ENCODE measurements at places on chromosomes 7 and 10. TPM values are rescaled to one million over a fixed set of nuclear protein-coding genes. Genes with fewer than 3 reads are reported as not detected.
A peak's percentile ranks its signal among the peaks of the same experiment; 100 is the strongest.

- H3K27ac ChIP-seq, result no peak overlapping the region
- DNase-seq, result no peak
- H3K4me1 ChIP-seq, result no peaks in the 10 kb centered on the region
- no peaks in the 10 kb centered on the region for H3K36me3 ChIP-seq
- H3K27me3 ChIP-seq, result peaks cover 8% of the 10 kb centered on the region
Observed at GRCh38 chr10:109823196-109823595, 100.1 kb downstream of the XPNPEP1 start.

DNA sequence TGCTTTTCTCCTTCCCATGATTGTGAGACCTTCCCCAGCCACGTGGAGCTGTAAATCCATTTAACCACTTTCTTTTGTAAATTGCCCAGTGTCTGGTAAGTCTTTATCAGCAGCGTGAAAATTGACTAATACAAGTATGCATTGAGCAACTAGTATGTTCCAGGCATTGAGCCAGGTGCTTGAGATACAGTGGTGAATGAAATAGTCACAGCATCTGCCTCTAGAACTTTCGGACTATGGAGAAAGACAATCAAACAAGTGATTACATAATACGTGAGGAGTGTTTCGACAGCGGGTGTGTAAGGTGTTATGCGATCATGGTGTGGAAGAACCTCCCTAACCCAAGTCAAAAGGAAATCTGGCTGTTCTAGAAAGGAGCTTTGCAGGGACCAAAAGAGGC, 21.6 kb upstream of the NUP205 start:
- DNase-seq, result no peak
- no peak overlapping the region for H3K4me3 ChIP-seq
- peaks cover 4% of the 10 kb centered on the region for H3K27me3 ChIP-seq
- H3K27ac ChIP-seq, result no peak overlapping the region
- H3K36me3 ChIP-seq, result no peaks in the 10 kb centered on the region

Gene DRGX
- 0.22 TPM for total RNA-seq

DNA sequence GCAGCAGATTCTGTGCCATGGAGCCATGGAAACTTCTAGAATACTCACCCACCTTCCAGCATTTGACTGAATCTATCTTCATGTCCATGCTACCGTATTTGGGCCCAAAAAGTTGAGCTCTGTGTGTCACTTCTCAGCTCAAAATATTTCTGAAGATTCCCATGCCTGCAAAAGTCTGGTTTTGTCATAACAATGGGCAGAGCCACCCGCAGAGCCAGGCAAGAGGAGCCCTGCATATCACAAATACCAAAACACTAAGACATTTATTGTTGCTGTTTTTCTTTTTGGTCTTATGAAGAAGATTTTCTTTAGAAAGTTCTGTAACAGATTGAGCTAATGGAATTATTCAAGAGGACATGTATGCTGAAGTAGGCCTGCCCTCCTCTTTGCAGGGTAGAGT, 68.1 kb downstream of the PRTFDC1 start:
- no peaks in the 10 kb centered on the region for H3K27me3 ChIP-seq
- H3K4me1 ChIP-seq, result peaks cover 5% of the 10 kb centered on the region
- no peak overlapping the region for H3K4me3 ChIP-seq
- H3K36me3 ChIP-seq, result no peaks in the 10 kb centered on the region
- H3K27ac ChIP-seq, result no peak overlapping the region
- no peak for DNase-seq

GRCh38 chr10:107915215-107915610, 750.7 kb upstream of the SORCS1 start:
- H3K27me3 ChIP-seq, result peaks cover 65% of the 10 kb centered on the region
- no peak for DNase-seq
- H3K4me3 ChIP-seq, result peak overlapping the region; percentile 84
- H3K4me1 ChIP-seq, result peaks cover 15% of the 10 kb centered on the region

Gene ACTL6B
- 2.4 TPM for total RNA-seq

DNA sequence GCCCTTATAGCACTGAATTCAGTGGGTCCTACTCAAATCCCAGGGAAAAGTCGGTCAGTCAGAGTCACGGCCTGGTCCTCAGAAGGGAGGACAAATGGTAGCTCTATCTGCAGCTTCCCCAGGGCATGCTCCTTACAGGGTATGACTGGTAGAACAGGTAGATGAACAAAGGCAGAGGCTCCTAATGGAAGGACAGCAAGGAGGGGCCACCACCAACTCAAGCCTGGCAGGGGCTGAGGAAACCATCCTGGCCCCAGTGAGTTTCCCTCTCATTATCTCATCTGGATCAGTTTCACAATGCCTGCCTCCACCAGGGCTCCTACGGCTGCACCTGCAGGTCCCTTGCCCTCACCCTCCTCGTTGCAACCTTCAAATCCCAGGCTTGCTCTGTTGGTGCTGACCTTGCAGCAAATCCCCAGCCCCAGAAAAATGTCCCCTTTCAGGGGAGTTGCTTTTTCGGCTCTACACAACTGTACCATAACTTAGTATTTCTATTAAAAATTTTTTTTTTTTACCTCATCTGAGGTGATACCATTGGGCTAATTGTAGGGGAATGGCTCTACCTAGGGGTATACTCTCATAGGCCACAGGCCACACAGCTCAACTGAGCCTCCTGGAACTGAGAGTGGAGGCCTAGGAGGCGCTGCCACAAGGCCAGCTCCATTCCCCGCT, 2.4 kb upstream of the MYO1G start:
- H3K4me1 ChIP-seq, result peaks cover 26% of the 10 kb centered on the region
- peaks cover 30% of the 10 kb centered on the region for H3K36me3 ChIP-seq
- peak overlapping the region; percentile 63 for H3K27ac ChIP-seq
- H3K27me3 ChIP-seq, result no peaks in the 10 kb centered on the region
- H3K4me3 ChIP-seq, result no peak overlapping the region
- no peak for DNase-seq

GRCh38 chr10:52636874-52637273, 135.7 kb downstream of the MBL2 start:
- H3K4me1 ChIP-seq, result peaks cover 7% of the 10 kb centered on the region
- no peaks in the 10 kb centered on the region for H3K36me3 ChIP-seq
- H3K27ac ChIP-seq, result no peak overlapping the region
- no peaks in the 10 kb centered on the region for H3K27me3 ChIP-seq
- no peak for DNase-seq

Gene FOXI2
- total RNA-seq, result 4.8 TPM

DNA sequence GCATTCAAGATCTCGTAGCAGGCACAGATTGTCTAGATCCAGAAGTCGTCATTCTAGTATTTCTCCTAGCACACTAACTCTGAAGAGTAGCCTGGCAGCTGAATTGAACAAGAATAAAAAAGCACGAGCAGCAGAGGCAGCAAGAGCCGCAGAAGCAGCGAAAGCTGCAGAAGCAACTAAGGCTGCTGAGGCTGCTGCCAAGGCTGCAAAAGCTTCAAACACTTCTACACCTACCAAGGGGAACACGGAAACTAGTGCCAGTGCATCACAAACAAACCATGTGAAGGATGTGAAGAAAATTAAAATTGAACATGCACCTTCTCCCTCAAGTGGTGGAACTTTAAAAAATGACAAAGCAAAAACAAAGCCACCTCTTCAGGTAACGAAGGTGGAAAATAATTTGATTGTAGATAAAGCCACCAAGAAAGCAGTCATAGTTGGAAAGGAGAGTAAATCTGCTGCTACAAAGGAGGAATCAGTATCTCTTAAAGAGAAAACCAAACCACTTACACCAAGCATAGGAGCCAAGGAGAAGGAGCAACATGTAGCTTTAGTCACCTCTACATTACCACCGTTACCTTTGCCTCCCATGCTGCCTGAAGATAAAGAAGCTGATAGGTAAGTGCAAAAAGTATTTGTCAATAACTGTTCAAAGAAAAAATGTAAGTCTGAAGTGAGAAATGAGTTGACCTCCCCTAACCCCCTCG, 37.7 kb downstream of the CDK13 start:
- H3K4me1 ChIP-seq, result peaks cover 5% of the 10 kb centered on the region
- H3K27ac ChIP-seq, result peak overlapping the region; percentile 12
- H3K4me3 ChIP-seq, result no peak overlapping the region
- no peak for DNase-seq
- H3K27me3 ChIP-seq, result no peaks in the 10 kb centered on the region
- peaks cover 21% of the 10 kb centered on the region for H3K36me3 ChIP-seq

DNA sequence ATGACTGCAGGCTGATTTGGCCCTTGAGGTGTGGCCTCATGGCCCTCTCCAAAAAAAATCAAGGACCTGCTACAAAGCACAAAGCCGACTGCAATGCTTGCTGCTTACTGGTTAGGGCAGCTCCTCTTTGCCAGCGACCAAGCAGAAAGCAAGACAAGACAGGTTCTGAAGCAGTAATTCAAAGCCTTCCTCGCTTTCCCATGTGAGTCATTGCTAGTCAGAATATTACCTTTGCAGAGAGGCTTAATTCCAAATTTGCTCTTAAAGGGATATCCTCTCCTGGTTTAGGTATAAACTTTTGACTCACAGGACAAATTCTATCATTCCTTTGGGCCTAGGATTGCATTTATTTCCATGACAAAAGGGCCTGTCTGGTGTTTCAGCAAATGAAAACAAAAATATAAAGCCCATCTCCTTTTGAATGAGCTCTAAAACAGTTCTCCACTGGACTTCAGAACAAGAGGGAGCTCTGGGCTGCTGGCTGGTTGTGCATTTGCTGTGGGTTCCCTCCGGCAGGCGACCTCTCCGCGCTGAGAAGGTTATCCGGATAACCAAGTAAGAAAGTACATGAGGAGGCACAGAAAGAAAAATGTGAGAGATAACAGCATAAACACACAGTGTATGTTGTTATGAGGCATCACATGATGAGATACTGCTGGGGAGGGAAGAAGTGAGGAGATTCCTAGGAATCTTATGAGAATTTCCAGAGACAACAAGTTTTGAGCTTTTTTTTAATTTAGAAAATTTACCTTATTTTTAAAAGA, 90.8 kb downstream of the EGFR start:
- H3K27ac ChIP-seq, result peak overlapping the region; percentile 33
- no peak for DNase-seq
- H3K27me3 ChIP-seq, result no peaks in the 10 kb centered on the region
- peaks cover 57% of the 10 kb centered on the region for H3K4me1 ChIP-seq
- no peaks in the 10 kb centered on the region for H3K36me3 ChIP-seq

Gene CCL24
- total RNA-seq, result not detected

DNA sequence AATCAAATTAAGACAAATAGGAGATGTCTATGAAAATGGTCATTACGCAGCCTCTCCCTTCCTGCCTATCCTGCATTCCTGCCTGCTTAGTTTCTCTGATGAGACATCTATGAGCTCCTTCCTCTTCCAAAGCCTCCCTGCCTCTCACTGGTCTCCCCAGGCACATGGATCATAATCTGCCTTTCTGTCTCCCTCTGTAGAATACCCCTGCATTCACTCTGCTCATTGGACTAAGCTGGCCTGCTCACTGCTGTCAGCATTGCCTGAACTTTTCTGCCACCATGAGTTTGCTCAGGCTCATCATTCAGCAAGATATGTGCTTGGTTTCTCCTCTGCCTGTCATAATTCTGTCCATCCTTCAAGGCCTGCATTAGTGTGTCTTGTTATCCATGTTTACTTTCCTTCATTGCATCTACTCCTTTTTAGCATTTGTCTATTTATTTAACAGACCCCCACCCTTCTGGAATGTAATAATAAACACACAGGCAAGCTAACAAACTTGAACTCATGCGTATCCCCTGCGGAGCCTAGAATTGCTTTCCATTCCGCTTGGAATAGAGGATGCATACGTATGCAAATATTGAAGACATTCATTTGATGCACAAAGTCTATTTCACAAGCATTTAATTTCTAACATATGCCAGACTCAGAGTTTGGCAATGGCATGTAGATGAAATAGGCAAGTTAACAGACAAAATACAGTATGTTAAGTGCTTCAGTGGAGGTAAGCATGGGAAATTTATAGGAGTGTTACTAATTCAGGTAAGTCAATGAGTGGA, 88.3 kb downstream of the PTPRZ1 start:
- no peak for DNase-seq
- peak overlapping the region; percentile 50 for H3K27ac ChIP-seq
- peaks cover 6% of the 10 kb centered on the region for H3K4me1 ChIP-seq
- no peak overlapping the region for H3K4me3 ChIP-seq

Gene TRIM50
- total RNA-seq, result 4.6 TPM

- no peak for DNase-seq
- peaks cover 17% of the 10 kb centered on the region for H3K27me3 ChIP-seq
- H3K4me3 ChIP-seq, result no peak overlapping the region
- H3K4me1 ChIP-seq, result no peaks in the 10 kb centered on the region
- H3K36me3 ChIP-seq, result no peaks in the 10 kb centered on the region
Observed at GRCh38 chr10:113533801-113534200, 19.1 kb upstream of the HABP2 start.

Gene FAM171A1
- total RNA-seq, result 28.6 TPM

Gene GIMAP1
- total RNA-seq, result not detected

- no peaks in the 10 kb centered on the region for H3K27me3 ChIP-seq
- no peaks in the 10 kb centered on the region for H3K4me1 ChIP-seq
Observed at GRCh38 chr7:155874411-155874810, 62.1 kb upstream of the SHH start.

DNA sequence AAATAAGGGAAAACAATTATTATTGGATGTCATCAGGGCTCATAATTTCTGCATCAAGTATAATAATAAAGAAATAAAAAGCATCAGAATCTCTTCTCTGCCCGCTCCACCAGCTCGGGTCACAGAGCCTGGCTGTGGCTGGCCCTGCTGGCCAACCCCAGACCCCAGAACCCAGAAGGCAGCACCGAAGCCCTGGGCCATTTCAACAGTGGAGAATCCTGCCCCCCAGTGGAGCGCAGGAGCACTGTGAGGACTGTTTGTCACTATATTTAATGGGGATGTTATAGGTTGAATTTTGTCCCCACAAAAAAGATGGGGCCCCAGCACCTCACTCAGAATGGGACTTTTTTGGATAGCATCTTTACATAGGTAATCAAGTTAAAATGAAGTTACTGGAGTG, 27.3 kb downstream of the DENND11 start:
- H3K4me3 ChIP-seq, result no peak overlapping the region
- H3K27ac ChIP-seq, result no peak overlapping the region
- DNase-seq, result no peak
- H3K36me3 ChIP-seq, result peaks cover 17% of the 10 kb centered on the region

DNA sequence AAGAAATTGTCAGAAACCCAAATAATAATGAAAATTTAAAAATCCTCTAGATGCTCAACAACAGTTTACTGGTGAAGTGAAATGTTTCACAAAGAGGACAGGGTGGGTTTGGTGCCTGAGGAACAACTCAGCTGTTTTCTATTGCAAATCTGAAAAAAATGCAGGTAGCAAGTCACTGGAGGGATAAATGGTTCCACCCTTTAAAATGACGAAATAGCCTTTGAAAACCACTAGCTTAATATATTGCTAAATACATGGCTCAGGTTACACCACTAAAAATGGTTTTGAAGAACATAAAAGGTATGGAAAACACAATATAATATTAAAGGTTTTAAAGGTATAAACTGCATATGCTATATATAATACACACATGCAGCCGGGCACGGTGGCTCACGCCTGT, 69.5 kb downstream of the LMBR1 start:
- H3K4me1 ChIP-seq, result no peaks in the 10 kb centered on the region
- no peaks in the 10 kb centered on the region for H3K36me3 ChIP-seq
- H3K27me3 ChIP-seq, result no peaks in the 10 kb centered on the region
